ENCODE measurements at places on chromosomes 12 and 14.

- DNase-seq: no peak
Observed at GRCh38 chr14:76954394-76955190, 73.9 kb downstream of the IRF2BPL start.

DNA sequence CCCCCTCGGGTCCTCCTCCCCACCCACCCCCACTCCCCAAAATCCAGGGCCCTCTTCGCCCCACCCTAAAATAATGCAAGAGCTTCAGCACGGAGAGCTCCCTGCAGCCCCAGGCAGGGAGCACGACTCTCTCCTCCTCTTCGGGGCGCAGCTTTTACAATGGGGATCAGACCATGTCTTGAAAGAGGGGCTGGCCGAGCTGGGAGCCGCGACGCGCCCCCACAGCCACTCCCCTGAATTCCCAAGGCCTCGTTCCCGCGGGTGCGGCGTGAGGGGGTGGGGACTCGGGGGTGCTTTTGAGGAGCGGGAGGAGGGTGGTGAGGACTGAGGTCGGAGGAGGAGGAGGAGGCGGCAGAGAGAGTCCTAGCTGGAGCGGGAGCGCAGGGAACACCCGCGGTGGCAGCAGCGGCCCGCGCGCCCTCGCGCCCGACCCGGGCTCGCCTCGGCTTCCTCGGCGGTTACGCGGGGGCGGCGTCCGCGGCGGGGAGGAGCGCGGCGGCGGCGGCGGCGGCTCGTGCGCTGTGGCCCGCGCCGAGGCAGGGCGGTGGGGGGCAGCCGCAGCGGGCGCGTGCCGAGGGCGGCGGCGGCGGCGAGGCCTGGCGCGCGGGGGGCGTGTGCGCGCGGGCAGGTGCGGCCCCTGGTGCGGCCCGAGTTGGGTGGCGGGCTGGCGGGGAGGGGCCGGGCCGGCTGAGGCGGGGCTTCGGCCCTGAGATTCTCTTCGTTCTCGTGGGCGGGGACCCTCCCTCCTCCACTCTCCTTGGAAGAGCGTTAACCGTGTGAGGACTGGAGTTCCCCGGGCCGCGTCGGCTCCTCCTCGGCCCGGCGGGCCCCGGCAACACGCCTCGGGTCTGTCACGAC, at the start of gene ANKS1B:
ANKS1B (minus strand) TSS at position 666 of the 858 bp plus-strand sequence. CDS start 699 bp downstream, outside the sequence.
- DNase-seq: no peak

DNA sequence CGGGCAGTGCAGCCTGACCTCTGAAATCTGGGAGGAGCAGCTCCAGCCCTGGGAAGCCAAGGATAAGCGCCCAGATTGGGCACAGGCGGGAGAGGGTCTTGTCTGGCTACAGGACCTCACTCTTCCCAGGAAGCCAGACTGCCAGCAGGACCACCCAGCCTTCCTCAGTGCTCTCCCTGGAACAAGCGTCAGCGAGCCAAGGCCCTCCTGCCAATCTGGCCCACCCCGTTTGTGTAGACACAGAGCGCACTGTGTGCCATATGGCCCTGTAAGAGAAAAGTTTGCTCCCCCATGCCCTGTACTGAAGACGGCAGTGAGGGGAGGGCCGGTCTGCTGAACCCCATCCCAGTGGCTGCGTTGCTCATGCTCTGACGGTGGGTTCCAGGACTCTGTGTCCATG, 1.2 kb upstream of the C14orf180 start:
- DNase-seq: no peak

DNA sequence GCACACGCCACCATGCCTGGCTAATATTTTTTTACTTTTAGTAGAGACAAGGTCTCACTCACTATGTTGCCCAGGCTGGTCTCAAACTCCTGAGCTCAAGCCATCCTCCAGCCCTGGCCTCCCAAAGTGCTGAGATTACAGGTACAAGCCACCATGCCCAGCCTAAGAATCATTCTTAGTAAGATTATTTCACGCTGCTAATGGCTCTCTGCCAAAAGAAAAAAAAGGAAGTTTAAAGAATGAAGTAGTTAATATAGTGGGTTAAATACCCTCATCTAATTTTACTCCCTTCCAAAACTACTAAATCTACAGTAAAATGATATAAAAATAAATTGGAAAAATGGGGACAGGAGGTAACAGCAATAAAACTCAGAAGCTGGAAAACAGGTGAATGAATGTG, 2.6 kb downstream of the ETFRF1 start:
- no peak for DNase-seq

- DNase-seq: no peak
Observed at GRCh38 chr12:46266382-46266791, 2.5 kb downstream of the SLC38A1 start.

DNA sequence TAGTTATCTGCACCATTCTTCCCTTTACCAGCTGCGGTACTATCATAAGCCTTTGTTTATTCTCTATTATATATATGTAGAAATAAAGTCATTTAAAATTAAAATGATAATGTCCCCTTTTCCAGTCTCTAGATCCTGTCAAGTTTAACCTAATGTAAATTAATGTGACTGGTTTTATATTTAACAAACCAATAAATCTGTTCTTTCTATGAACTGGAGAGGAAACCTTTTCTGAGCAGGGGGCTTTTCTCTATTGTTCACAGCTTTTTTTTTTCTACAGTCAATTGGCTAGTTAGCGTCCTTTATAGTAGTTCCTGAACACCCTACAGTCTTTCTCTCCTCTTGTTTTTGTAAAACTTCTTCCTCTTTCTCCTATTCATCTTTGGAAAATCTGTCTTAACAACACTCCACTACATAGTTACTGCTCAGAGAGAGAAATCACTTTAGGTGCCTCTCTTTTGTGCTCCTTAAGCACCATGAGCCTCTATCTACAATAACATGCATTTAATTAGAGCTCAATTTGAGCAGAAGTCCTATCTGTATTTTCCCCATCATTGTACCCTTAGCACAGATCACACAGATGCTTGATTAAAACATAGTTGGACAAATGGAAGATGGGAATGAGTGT, 332.6 kb upstream of the SYT1 start:
- DNase-seq: no peak

GRCh38 chr12:5102261-5102789, 58.6 kb downstream of the KCNA5 start:
- no peak for DNase-seq
